Stimulated activated CD4-positive, alpha-beta T cell treated with anti-CD3 and anti-CD28 coated beads, Interleukin-1b, Interleukin-23, amount 100 ng/mL, for 4 hours (primary cell): ENCODE measurements at places on chromosomes 1 and 21.

GRCh38 chr1:172162236-172162635 lies 258.2 kb upstream of the C1orf105 start:
- DNase-seq, result no peak

- no peak for DNase-seq
Measured at GRCh38 chr1:32997381-32997891, 32.8 kb upstream of the RNF19B start.

GRCh38 chr1:5979536-5980313 lies 12.5 kb downstream of the NPHP4 start:
- DNase-seq, result no peak

- DNase-seq, result no peak
Measured at GRCh38 chr1:207002724-207003146, 29.8 kb downstream of the C1orf116 start.

GRCh38 chr1:1858382-1859086 lies 32.4 kb downstream of the GNB1 start:
- no peak for DNase-seq

DNA sequence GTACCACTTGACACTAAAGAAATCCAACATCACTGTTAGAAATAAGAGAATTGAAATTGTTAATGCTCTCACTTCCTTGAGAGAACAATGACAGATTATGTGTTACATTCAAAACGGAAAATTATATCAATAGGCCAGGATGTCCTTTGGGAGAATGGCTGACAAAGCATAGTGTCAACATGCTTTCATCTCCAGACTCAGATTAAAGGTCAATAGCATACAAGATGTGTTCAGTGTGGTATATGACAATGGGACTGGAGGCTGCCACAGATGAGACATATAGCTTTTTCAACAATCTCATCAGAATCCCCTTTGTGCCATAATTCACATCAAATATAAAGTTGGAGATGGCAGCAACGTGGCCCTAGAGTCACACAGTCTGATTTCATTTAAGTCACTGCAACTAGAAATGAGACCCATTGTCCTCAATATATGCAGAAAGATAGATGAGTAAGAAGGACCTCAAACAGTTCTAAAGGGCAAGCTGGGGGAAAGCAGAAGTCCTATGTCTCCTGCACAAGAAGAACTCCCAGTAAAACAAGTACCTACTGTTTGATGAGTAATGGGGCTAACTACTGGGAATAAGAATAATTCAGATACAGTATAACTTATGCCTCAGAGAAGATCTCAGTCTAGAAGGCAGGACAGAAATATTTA lies 327.9 kb downstream of the TTLL7 start:
- no peak for DNase-seq

DNA sequence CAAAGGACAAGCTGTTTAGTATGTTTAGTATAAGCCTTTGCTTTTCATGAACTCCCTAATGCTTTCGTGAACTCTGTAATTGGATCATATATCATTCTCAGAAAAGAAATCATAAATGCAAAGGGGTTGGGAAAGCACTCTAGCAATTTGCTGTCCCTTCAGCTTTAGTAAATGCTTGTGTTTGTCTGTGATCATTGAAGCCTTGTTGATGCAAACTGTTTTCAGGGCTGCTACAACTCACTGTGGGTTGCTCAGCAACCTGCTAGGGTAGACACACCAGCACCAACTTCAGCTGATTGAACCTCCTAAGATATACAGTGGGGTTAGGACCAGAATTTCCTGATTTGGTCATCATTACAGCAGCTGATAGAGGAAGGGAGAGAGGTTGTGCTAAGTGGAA lies 95.0 kb downstream of the SGIP1 start:
- DNase-seq, result no peak

GRCh38 chr1:168138134-168138533 lies 1.4 kb upstream of the GPR161 start:
- no peak for DNase-seq

DNA sequence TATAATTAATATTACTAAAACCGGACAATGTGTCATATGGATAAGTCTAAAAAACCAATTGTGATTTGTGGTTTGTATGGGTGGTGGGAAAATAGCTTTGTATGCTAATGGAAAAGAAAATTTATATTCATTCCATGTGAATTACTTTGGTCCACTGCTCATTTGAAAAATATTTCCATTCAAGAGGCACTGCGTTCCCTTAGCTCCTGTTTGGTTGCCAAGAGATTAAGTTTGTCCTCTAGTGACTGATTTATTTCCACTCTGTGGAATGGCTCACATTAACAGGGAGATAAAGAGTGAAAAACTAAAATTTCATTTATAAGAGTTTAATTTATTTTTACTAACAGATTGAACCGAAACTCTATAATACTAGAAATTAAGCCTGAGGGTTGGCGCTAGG lies 744.1 kb upstream of the CHRM3 start:
- DNase-seq, result no peak

- DNase-seq, result no peak
Measured at GRCh38 chr1:157137408-157138219, 581 bp downstream of the ETV3 start.

DNA sequence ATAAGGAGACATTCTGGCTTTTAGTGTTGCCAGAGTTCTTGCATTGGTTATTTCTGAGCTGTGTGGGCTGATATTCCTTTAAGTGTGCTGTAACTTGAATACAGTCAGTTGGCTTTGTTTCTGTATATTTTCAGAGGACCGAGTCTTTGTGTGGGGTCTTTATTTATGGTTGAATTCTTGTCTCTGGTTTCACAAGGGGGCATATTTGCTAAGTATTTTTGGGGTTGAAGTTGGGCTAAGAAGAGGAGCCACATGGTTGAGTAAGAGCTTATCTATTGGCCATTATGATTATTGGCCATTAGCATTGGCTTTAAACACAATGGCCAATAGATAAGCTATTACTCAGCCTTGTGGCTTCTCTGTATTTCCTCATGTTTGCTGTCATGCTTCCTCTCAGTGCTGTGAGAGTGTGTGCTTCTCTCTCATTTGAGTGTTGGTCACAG lies 26.3 kb upstream of the PTGFR start:
- DNase-seq, result no peak

GRCh38 chr1:212157252-212157651 lies 121.7 kb downstream of the DTL start:
- DNase-seq, result no peak

DNA sequence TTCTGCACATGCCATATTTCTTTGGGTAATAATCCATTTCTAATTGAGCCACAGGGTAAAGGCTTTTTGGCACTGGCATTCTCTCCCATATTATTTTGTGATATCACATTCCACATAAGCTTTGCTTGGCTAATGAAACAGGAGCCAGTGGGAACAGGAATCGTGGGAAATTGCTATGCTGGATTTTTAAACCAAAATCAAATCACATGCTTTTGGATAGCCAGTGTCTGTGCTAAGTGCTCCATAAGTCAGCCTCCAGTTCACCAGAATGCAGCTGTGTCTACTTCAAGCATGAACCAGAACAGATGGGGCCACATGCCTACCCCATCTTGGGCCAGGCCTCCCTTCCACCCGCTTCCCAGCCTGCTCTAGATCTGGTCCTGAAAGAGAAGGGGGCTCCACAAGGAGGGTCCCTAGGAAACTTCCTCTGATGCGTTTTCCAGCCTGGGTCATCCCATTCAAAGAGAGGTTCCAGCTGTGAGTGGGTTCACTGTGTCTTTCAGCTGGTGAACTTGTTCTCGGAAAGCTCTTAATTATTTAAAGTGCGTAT lies 131.2 kb upstream of the COA6 start:
- no peak for DNase-seq
